ENCODE measurements at places on chromosomes 5 and 9. TPM values are rescaled to one million over a fixed set of nuclear protein-coding genes. Genes with fewer than 3 reads are reported as not detected.

- no peak for DNase-seq
These were observed 547.3 kb downstream of the DTWD2 start for GRCh38 chr5:118441034-118441433.

GRCh38 chr5:87539839-87540238 is 127.1 kb upstream of the CCNH start:
- DNase-seq: no peak

- no peak for DNase-seq
These were observed 1.3 kb downstream of the PTCH1 start for GRCh38 chr9:95515272-95516113.

DNA sequence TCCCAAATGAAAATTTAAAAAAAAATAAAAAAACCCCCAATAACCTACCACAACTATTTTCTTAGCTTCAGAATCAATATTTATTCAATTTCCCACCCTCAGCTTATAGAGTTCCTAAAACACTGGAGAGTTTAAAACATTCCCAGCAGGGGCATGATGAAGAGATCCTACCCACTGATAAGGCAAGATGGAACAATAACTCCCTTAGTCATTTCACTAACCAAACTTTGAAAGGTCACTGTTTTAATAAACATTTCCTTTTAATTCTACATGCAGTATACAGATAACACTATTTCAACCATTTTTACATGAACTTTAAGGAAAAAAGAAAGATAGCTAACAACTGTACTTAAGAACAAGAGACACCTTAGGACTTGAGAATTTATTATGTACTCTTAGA is 34.9 kb upstream of the ACOT12 start:
- no peak for DNase-seq

- no peak for DNase-seq
These were observed 66.8 kb upstream of the ITGA2 start for GRCh38 chr5:52922384-52922783.

GRCh38 chr9:14165376-14166035 is 148.4 kb downstream of the NFIB start:
- no peak for DNase-seq

DNA sequence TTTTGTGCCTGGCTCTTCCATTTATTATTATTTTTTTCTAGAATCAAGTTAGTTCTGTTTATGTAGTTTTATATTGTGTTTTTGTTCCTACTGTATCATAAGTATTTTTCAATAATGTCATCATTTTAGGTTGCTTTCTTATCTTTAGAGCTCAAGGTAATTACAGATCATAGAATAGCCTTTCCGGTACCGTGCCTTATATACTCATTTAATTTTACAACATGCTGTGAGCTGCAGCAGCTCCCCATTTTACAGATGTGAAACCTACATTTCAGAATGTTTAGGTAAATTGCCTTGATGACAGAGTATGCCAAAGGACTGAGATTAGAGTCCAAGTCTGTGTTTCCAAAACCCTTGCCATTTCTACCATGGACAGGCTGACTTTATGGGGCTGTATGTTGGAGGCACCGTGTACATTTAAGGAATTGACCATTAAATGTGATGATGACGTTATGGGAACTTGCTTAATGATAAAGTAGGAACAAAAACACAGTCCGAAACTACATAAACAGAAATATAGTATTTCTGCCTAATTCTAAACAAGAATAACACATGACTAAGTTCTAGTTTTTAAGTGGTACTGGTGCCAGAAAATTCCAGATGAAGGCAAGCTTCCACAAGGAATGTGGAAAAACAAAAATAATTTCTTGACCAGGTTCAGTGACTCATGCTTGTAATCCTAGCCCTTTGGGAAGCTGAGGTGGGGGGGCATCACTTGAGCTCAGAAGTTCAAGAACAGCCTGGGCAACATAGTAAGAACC is 97.7 kb downstream of the IQGAP2 start:
- DNase-seq: no peak

The IFNA2 gene
- total RNA-seq: not detected

The PLK2 gene
- total RNA-seq: 37.4 TPM

The FXN gene
- 47.7 TPM for total RNA-seq

The STARD4 gene
- total RNA-seq: 149 TPM

The CMYA5 gene
- total RNA-seq: 0.15 TPM

The SLC9A3 gene
- total RNA-seq: 3.0 TPM

The WNK2 gene
- 2.2 TPM for total RNA-seq

The CATSPER3 gene
- 0.81 TPM for total RNA-seq

Data from activated T-helper 1 cell treated with anti-CD3 and anti-CD28 coated beads, Interleukin-12 subunit alpha, Interleukin-12 subunit beta, Interleukin-2, Interleukin-4 antibody, amounts not matched to agents 30 ng/mL and 10 ng/mL and 1 ng/mL, durations not matched to agents 14 hours and 24 hours and 36 hours (primary cell).